Tibial nerve (tissue), 4 donors: ENCODE measurements at places on chromosomes 16 and 17. TPM values are rescaled to one million over a fixed set of nuclear protein-coding genes. Genes with fewer than 3 reads are reported as not detected.

- H3K4me1 ChIP-seq: no peaks in the 10 kb centered on the region
- H3K36me3 ChIP-seq: peaks cover 19% of the 10 kb centered on the region
- no peak overlapping the region for H3K27ac ChIP-seq
- H3K4me3 ChIP-seq: no peak overlapping the region
These were observed 35.8 kb downstream of the AMFR start for GRCh38 chr16:56389554-56389953.

DNA sequence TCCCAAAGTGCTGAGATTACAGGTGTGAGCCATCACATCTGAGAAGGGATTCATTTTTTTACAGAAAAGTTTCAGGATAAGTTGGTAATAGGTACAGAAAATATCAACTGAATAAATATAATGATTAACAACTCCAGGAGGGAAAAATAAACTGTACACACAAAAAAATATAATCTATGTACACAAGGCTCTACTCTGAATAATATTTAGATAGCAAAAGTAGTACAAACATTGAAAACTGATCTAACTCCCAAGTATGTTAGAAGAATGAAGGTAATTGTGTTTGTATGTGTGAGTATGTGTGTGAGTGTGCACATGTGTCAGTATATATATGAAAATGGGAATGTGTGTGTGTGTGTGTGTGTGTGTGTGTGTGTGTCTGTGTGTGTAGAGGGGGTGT, 20.4 kb downstream of the TUBD1 start:
- H3K4me1 ChIP-seq: no peaks in the 10 kb centered on the region
- H3K36me3 ChIP-seq: peaks cover under 1% of the 10 kb centered on the region
- no peak overlapping the region for H3K27ac ChIP-seq
- no peaks in the 10 kb centered on the region for H3K27me3 ChIP-seq
- H3K4me3 ChIP-seq: no peak overlapping the region
- no peak for DNase-seq

GRCh38 chr16:82626791-82627261, at the start of gene CDH13:
Gene CDH13, plus strand, starts transcription at chr16:82626969.
- no peak for DNase-seq
- H3K27me3 ChIP-seq: no peaks in the 10 kb centered on the region
- H3K4me3 ChIP-seq: peak within 1 kb of the TSS; percentile 52
- H3K27ac ChIP-seq: peak within 1 kb of the TSS; percentile 58
- H3K36me3 ChIP-seq: no peaks in the 10 kb centered on the region
- H3K4me1 ChIP-seq: peaks cover 20% of the 10 kb centered on the region

The TERB1 gene
- total RNA-seq: not detected

The PSME3IP1 gene
- total RNA-seq: 58.4 TPM

DNA sequence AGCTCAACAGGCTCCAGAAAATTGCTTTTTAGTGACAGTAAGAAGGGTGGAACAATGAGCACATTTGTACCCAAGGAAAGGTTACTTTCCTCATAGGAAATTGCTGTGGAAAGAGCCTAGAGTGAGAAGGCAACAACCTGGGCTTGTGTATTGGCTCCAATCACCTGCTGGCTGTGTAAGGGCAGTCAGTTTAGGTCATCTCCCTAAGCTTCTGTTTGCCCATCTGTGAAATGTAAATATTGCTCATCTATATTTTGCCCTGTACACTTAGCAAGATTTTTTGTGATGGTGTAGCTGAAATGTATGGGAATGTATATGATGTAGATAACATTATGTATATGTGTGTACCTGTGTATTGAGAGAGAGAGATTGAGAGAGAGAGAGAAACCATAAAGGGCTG, 225.2 kb upstream of the MPHOSPH6 start:
- DNase-seq: no peak
- H3K27me3 ChIP-seq: no peaks in the 10 kb centered on the region
- H3K4me1 ChIP-seq: no peaks in the 10 kb centered on the region
- H3K36me3 ChIP-seq: no peaks in the 10 kb centered on the region

- H3K27me3 ChIP-seq: peaks cover 5% of the 10 kb centered on the region
- DNase-seq: no peak
- no peak overlapping the region for H3K27ac ChIP-seq
These were observed 105.7 kb downstream of the IRX5 start for GRCh38 chr16:55036371-55036821.
